ENCODE measurements at places on chromosomes 16 and 17. TPM values are rescaled to one million over a fixed set of nuclear protein-coding genes. Genes with fewer than 3 reads are reported as not detected.

- H3K36me3 ChIP-seq: no peaks in the 10 kb centered on the region
- no peak for DNase-seq
- H3K4me1 ChIP-seq: no peaks in the 10 kb centered on the region
Observed at GRCh38 chr17:51653878-51654277, 393.5 kb downstream of the UTP18 start.

- no peak for DNase-seq
- no peak overlapping the region for H3K27ac ChIP-seq
- no peak overlapping the region for H3K4me3 ChIP-seq
- peaks cover 14% of the 10 kb centered on the region for H3K36me3 ChIP-seq
- H3K4me1 ChIP-seq: peaks cover 13% of the 10 kb centered on the region
Observed at GRCh38 chr16:74291577-74292208, 4.9 kb upstream of the PSMD7 start.

- H3K36me3 ChIP-seq: peaks cover under 1% of the 10 kb centered on the region
- peak overlapping the region; percentile 57 for H3K27ac ChIP-seq
- no peak overlapping the region for H3K4me3 ChIP-seq
Observed at GRCh38 chr16:79261481-79261940, 339.0 kb downstream of the MAF start.

DNA sequence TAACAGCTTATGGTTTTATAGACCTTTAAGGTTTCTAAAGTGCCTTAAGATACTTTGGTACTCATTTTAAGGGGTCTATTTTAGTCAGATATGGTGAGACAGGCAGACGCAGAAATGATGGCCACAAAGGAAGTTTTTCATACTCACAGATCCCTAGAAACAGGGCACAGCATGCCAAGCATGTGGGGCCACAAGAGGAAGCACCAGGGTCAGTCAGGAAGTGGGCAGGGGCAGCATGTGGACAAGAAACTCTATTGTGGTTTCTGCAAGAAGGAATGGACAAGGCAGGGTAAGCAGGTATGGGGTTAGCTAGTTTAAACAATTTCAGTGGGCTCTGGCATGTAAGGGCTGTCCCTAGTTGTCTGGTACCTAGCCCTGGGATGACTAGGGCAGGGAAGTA, 8.5 kb downstream of the EFCAB3 start:
- no peak for DNase-seq
- no peak overlapping the region for H3K27ac ChIP-seq
- no peaks in the 10 kb centered on the region for H3K4me1 ChIP-seq
- H3K27me3 ChIP-seq: peaks cover 11% of the 10 kb centered on the region
- H3K4me3 ChIP-seq: no peak overlapping the region

DNA sequence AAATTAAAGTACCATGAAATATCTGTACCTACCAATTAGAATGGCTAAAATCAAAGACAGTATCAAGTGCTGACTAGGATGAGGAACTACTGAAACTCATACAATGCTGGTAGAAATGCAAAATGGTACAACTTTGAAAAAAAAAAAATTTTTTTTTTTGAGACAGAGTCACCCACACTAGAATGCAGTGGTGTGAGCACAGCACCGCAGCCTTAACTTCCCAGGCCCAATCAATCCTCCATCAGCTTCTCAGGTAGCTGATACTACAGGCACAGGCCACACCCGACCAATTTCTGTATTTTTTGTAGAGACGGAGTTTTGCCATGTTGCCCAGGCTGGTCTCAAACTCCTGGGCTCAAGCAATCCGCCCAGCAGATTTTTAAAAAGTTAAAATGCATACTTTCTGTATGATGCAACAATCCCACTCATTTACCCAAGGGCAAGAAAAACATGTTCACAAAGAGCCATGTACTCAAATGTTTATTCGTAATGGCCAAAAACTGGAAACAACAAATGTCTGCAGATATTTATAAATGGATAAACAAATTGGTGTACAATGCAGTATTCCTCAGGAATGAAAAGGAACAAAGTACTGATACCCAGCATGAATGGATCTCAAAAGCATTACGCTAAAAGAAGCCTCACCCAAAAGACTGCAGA, 8.7 kb downstream of the SMURF2 start:
- no peak overlapping the region for H3K4me3 ChIP-seq
- DNase-seq: no peak
- no peak overlapping the region for H3K27ac ChIP-seq
- H3K4me1 ChIP-seq: peaks cover 40% of the 10 kb centered on the region
- H3K27me3 ChIP-seq: no peaks in the 10 kb centered on the region

GRCh38 chr17:74840989-74841666, 18.6 kb downstream of the GRIN2C start:
- H3K4me1 ChIP-seq: peaks cover 12% of the 10 kb centered on the region
- DNase-seq: no peak
- no peak overlapping the region for H3K4me3 ChIP-seq
- H3K27ac ChIP-seq: no peak overlapping the region
- peaks cover 13% of the 10 kb centered on the region for H3K36me3 ChIP-seq

GRCh38 chr16:48124266-48124665, 31.5 kb downstream of the ABCC12 start:
- H3K27ac ChIP-seq: no peak overlapping the region
- DNase-seq: no peak
- no peak overlapping the region for H3K4me3 ChIP-seq
- no peaks in the 10 kb centered on the region for H3K36me3 ChIP-seq

GRCh38 chr16:3349175-3349574, 6.5 kb upstream of the OR2C1 start:
- H3K4me1 ChIP-seq: peaks cover 1% of the 10 kb centered on the region
- H3K27me3 ChIP-seq: no peaks in the 10 kb centered on the region
- no peaks in the 10 kb centered on the region for H3K36me3 ChIP-seq
- no peak for DNase-seq

DNA sequence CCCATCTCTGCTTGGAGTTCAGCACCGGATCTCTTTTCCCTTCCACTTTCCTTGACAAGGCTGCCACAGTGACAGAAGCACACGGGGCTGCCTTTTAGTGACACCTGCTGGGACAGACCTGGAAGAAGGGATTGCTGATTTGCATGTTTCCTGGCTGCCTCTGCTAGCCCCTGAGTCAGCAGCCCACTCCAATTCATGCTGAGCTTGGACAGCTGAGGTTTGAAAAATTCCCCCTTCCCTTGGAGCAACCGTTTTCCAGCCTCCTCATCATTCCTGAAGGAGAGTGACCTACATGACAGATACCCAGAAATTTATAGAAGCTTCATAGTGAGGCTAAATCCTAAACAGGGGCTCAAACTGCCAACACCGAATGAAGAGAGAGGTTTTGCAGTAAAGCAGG, 18.8 kb upstream of the RBL2 start:
- no peaks in the 10 kb centered on the region for H3K4me1 ChIP-seq
- DNase-seq: no peak
- no peaks in the 10 kb centered on the region for H3K27me3 ChIP-seq
- no peak overlapping the region for H3K4me3 ChIP-seq
- H3K36me3 ChIP-seq: no peaks in the 10 kb centered on the region
- no peak overlapping the region for H3K27ac ChIP-seq

DNA sequence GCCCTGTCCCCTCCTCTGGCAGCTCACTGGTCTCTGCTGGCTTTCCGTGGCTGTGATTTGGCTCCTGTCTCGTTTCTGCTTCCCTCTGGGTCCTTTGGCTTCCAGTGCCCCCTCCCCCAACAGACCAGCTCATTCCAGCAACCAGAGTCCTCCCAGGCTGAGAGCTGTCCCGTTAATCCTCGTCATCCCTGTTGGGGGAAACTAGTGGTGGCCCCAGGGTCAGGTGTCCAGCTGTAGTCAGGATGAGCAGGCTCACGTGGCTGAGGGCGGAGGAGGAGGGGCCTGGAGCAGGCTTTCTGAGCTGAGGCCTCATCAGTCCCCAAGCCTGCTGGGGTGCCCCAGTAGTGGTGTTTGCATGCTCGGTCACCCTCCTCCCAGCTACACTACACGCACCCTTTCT, 10.7 kb upstream of the CBX4 start:
- H3K4me3 ChIP-seq: no peak overlapping the region
- H3K36me3 ChIP-seq: no peaks in the 10 kb centered on the region

DNA sequence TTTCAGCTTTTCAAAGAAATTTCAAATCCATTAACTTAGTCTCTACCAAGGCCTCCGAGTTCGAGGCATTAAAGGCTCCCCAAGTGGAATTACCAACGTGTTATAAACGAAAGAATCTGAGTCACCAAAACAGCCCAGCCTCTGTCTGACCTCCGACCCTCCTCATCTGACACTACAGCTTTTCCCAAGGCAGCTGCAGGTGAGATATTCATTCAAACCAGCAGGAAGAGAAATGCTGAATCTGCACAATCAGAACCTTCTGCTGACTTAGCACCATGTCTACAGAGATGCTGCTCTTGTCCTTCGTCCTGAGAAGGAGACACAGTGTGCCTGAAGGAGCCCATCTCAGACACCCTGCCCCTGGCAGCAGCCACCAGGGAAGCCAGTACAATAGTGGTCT, 30.5 kb downstream of the GRIN2A start:
- H3K4me3 ChIP-seq: no peak overlapping the region
- peaks cover 2% of the 10 kb centered on the region for H3K27me3 ChIP-seq
- H3K36me3 ChIP-seq: no peaks in the 10 kb centered on the region
- no peak for DNase-seq

GRCh38 chr17:79340333-79341221, 266.0 kb downstream of the ENGASE start:
- peaks cover 22% of the 10 kb centered on the region for H3K27me3 ChIP-seq
- no peak overlapping the region for H3K27ac ChIP-seq
- no peak for DNase-seq
- no peaks in the 10 kb centered on the region for H3K4me1 ChIP-seq
- H3K4me3 ChIP-seq: no peak overlapping the region

- no peak overlapping the region for H3K4me3 ChIP-seq
- no peak for DNase-seq
- H3K27ac ChIP-seq: no peak overlapping the region
- peaks cover 12% of the 10 kb centered on the region for H3K4me1 ChIP-seq
- no peaks in the 10 kb centered on the region for H3K36me3 ChIP-seq
Observed at GRCh38 chr16:89600956-89601355, 12.5 kb upstream of the DPEP1 start.

DNA sequence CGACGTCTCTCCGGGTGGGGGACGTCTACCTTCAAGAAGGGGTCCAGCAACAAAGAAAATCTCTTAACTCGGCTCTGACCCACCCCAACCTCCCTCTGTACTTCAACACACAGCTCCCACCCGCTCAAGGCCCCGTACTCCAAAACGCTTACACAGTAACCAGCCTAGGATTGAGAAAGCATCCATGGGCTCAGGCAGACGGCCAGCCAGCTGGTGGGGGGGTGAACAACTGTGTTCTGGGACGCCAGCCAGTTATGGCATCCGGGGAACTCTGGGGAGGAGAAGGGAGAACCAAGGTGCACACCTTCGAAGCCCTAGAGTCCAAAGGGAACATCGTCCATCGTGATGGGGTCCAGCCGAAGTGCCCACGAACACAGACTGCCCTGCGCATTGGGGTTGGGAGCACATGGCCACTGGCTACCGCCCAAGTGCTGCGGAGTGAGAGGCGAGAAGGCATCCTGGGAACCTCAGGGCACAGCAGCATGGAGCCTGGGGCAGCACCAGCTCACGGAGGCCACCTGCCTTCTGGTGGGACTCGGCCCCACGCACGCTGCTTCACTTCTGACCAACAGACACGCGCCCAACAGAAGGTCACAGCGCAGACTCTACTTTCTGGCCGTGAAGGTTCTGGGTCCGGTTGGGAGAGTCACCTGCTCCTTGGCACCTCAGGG, 14.3 kb downstream of the SLC16A3 start:
- H3K27ac ChIP-seq: peak overlapping the region; percentile 18
- H3K4me1 ChIP-seq: peaks cover 54% of the 10 kb centered on the region
- H3K36me3 ChIP-seq: peaks cover 55% of the 10 kb centered on the region
- H3K4me3 ChIP-seq: no peak overlapping the region
- H3K27me3 ChIP-seq: no peaks in the 10 kb centered on the region

DNA sequence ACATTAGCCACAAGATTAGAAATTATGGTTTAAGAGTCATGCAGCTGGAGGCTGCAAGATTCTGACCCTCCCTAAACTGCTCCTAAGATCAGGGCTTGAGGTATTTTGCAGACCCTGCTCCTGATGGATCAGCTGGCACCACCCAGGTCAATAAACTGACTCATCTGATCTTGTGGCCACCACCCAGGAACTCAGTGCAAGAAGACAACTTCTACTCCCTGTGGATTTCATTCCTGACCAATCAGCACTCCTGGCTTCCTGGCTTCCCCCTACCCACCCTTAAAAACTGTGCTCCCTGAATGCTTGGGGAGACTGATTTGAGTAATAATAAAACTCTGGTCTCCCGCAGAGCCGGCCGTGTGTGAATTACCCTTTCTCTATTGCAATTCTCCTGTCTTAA, 25.0 kb upstream of the MILR1 start:
- H3K36me3 ChIP-seq: no peaks in the 10 kb centered on the region
- no peaks in the 10 kb centered on the region for H3K27me3 ChIP-seq
- H3K4me1 ChIP-seq: no peaks in the 10 kb centered on the region
- H3K4me3 ChIP-seq: no peak overlapping the region

- DNase-seq: no peak
- H3K4me1 ChIP-seq: peaks cover 36% of the 10 kb centered on the region
- H3K27ac ChIP-seq: no peak overlapping the region
- H3K4me3 ChIP-seq: no peak overlapping the region
Observed at GRCh38 chr16:17301593-17302135, 169.1 kb downstream of the XYLT1 start.

DNA sequence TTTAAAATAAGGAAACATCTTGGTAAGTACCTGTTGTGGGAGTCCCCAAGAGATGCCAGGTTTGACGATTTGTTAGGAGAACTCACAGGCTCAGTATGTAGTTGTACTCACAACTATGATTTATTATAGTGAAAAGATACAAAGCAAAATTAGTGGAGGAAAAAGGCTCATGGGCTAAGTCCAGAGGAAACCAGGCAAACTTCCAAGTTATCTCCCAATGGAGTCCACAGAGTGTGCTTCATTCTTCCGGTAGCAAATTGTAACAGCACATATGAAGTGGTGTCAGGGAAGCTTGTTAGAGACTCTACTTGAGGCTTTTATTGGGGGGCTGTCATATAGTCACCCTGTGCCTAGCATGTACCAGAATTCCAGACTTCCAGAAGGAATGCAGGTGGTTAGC, 2.3 kb downstream of the DDX19A start:
- no peak for DNase-seq
- H3K27me3 ChIP-seq: no peaks in the 10 kb centered on the region
- peaks cover 35% of the 10 kb centered on the region for H3K4me1 ChIP-seq
- peaks cover 20% of the 10 kb centered on the region for H3K36me3 ChIP-seq
- H3K4me3 ChIP-seq: no peak overlapping the region

GRCh38 chr17:48791128-48792032, 25.6 kb downstream of the TTLL6 start:
- no peak overlapping the region for H3K4me3 ChIP-seq
- H3K4me1 ChIP-seq: peaks cover 5% of the 10 kb centered on the region
- no peak overlapping the region for H3K27ac ChIP-seq
- no peaks in the 10 kb centered on the region for H3K36me3 ChIP-seq
- H3K27me3 ChIP-seq: peaks cover 29% of the 10 kb centered on the region

Gene CHAD
- not detected for total RNA-seq

Gene WNT3
- 0.12 TPM for total RNA-seq

Gene PKMYT1
- 123 TPM for total RNA-seq

Gene ASIC2
- not detected for total RNA-seq

Gene NECAB2
- total RNA-seq: not detected

Gene DRC3
- 0.34 TPM for total RNA-seq

Gene CNTNAP4
- not detected for total RNA-seq

Gene PLEKHG4
- total RNA-seq: 22.7 TPM

Gene KRTAP4-4
- not detected for total RNA-seq

Gene KRTAP1-1
- total RNA-seq: not detected

Gene HBZ
- total RNA-seq: not detected
